ENCODE measurements at places on chromosomes 3 and 15.

GRCh38 chr3:106587551-106587950, 718.7 kb upstream of the CBLB start:
- DNase-seq: no peak

DNA sequence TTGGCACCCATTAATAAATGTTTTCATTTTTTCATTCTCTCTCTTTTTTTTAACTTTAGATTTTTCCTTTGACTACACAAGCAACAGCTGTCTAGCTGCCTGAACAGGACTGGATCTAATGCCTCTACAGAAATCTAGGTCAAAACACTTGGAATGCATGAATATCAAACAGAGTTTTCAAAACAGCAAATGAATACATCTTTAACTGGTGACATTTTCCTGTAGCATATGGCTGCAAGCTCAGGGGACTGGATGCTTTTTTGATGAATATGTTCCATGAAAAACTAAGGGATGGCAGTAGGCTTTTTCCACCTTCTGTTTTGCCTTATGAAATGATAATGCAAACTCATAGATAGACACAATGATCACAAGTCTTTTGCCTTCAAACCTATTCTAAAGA, 661.7 kb downstream of the MCTP2 start:
- no peak for DNase-seq

GRCh38 chr3:17175187-17175807, 290.5 kb downstream of the PLCL2 start:
- DNase-seq: no peak

DNA sequence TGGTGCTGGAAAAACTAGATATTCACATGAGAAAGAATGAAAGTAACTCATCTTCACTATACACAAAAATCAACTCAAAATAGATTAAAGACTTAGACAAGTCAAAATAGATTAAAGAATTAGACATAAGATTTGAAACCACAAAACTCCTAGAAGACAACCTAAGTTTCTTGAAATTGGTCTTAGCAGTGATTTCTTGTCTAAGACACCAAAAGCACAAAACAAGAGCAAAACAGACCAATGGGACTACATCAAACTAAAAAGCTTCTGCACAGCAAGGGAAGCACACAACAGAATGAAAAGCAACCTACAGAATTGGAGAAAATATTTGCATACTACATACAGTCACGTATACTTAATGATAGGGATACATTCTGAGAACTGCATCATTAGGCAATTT, 6.5 kb upstream of the VPS39 start:
- DNase-seq: no peak

DNA sequence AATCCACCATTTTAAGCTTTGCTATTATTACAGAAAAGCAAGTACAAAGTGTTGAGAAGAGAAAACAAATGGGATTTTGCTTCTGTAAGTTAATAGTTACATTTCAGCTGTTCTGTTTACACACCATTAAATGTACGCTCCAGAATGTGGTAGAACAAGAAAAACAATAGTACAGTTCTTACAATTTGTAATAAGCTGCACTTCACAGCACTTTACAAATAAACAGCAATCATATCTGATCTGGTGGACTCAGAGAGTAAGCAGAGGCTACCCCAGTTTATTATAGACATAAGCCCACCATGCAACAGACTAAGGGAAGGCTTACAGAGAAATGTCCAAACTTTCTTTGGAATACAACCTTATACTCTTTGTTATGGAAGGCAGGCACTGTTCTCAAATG, 126.4 kb downstream of the OXSM start:
- DNase-seq: no peak

DNA sequence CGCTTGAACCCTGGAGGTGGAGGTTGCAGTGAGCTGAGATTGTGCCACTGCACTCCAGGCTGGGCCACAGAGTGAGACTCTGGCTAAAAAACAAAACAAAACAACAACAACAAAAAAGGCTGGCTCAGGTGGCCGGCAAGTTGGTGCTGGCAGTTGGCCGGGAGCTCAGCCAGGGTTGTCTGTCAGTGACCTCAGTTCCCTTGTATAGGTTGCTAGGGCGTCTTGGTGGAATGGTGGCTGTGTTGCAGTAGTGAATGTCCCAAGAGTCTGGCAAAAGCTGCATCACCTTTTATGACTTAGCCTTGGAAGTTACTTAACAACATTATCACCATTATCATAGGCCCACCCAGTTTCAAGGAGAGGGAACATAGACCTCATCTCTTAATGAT, 40.6 kb downstream of the ASB7 start:
- DNase-seq: no peak

DNA sequence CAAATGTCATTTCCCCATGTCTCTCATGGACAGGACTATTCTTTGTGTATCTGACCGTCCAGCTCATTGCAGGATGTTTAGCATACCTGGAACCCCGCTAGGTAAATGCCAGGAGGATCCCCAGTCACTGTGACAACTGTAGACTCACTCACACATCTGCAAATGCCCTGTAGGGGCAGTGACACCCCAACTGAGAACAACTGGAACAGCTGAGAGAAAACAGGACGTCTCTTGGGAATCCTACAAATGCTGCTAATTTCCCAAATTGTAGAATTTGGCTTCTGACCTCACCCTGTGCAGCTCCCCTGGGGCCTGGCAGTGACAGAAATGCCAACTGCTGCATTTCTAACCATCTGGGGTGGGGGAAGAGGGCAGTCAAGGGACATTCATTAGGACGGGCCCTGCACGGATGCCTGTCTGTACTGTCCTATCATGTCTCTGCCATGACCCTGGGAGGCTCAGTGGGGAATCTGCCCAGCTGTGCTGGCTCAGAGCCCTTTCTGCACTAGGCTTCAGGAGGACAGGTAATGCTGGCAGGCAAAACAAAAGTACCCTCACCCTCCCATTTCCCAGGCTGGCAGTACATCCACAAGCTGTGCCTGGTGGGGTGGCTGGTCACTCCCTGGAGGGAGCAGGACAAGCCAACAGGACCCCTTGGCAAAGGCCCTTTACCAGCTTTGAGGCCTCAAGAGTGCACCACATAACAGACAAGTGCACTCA, 30.4 kb downstream of the RAB6B start:
- DNase-seq: no peak

DNA sequence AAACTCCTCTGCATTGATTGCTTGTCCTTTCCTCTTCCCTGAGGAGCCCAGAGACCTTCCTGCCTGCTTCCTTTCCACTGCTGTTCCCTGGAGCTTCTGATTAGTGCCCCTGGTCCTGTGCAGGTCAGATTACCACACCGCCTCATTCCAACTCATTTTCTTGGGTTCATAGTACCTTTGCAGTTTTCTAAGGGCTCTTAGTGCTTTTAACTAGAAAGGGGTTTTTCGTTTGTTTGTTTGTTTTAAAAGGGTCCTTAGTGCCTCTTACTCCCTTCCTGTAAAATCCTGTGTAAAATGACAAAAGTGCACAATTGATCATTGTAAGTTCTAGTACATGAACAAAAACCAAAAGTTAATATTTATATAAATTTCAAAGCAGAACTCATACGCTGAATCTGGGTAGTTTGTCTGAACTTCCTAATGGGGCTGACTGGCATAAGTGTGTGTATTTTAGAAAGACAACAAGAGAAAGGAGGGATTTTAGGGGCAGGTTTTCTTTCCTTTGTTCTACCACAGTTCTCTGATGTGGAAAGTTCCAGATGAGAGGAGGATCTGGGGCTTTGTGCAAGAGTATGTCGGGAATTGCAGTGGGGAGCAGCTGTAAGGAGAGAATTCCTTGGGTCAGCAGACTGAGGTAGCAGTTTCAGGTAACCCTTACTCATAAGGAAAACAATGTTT, 30.6 kb downstream of the SNRK start:
- DNase-seq: peak; percentile 23

GRCh38 chr3:178393146-178393545, 143.1 kb upstream of the KCNMB2 start:
- no peak for DNase-seq

DNA sequence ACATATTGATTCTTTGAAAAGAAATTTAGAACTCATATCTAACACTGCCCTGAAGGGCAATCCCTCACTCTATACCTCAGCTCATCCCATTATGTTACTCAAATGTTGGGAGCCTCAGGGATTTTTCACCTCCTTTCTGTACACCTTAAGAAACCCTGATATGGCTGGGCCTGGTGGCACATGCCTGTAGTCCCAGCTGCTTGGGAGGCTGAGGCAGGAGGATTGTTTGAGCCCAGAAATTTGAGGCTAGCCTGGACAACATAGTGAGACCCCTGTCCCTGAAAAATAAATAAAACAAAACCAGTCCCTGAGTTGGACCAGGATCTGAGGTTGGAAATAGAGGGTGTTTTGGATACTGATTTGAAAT, 27.6 kb downstream of the NDUFB4 start:
- DNase-seq: no peak

DNA sequence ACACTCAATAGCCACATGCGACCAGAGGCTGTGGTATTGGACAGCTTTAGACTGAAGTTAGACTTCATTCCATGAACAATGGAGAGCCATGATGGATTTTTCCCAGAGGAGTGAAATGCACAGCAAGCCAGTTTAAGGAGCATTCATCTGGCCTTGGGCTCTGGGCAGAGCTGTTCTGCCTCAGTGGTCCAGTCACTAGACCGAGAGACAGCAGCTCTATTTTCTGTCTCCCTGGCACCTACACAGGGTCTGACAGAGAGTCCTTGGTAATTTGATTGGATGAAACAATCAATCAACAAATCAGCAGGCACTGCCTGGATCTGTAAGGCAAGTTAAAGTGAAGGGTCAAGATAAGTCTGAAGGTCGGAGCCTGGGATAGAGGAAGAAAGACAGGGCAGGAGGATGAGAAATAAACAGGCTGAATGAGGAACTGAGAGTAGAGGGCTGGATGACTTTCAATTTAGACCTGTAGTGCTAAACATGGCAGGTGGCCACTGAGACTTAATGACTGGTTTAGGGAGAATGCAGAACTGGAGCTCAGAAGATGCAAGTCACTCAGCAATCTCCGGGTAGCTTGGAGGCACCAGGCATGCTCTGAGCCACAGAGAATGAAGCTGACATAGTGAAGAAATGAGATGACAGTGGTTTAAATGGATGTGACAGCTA, 98.5 kb upstream of the SLC25A36 start:
- DNase-seq: no peak

DNA sequence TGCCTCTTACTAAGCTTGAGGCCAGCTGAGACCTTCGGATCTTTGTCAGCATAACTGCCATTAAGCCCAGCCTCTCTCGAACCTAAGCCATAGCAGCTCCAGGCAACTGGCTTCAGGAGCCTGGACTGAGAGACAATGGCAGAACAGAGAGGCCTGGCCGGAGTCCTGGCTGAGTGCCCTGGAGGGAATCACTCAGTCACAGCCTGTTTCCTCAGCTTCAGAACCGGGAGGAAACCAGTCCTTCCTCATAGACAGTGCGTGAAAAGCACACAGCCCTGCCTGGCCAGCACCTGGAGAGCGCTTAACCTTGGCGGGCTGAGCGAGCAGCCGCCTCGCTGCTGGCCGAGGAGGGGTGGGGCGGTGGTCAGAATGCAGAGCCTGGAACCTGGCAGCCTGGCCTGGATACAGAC, 21.6 kb downstream of the RNU5B-1 start:
- peak; percentile 82 for DNase-seq

- no peak for DNase-seq
Measured at GRCh38 chr3:23431764-23432163, 228.6 kb downstream of the UBE2E2 start.

- DNase-seq: peak; percentile 43
Measured at GRCh38 chr15:98785807-98786621, 137.7 kb downstream of the IGF1R start.

Data from iPS-NIHi11 (cell line).